ENCODE measurements at places on chromosomes 11 and 22. TPM values are rescaled to one million over a fixed set of nuclear protein-coding genes. Genes with fewer than 3 reads are reported as not detected.

DNA sequence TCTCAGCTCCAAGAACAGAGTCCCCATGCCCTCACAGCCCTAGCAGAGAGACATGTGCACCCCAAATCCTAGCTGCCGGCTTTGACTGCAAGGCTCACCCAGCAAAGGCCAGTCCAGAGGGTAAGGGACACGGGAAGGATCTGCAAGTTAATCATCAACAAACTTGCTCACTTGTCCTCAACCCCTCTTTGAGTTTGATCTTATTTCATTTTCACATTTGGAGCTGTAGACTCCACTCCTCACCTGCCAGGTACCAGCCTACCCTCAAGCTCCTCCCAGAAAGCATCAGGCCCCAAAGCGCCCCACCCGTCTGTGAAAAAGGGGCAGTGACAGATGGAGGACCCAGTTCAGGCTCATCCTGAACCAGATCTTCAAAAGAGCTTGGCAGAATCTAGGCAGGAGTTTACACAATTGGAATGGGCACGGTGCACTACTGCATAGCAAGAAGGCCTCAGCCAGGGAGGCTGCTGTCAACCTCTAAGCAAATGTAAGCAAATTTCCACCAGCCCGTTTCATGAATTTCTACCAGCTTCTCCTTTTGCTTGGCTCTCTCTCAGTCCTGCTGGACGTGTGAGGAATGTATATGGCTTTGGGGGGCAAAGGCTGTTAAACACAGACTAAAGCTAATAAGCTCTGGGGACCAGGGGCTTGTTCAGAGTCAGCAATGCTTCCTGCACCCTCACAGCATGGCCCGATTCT, 5.5 kb downstream of the EHD1 start:
- H3K27me3 ChIP-seq, result no peaks in the 10 kb centered on the region
- H3K4me3 ChIP-seq, result no peak overlapping the region
- peak overlapping the region; percentile 48 for H3K27ac ChIP-seq
- H3K36me3 ChIP-seq, result no peaks in the 10 kb centered on the region

GRCh38 chr11:33900159-33900840, 8.4 kb upstream of the LMO2 start:
- no peaks in the 10 kb centered on the region for H3K4me1 ChIP-seq
- no peaks in the 10 kb centered on the region for H3K36me3 ChIP-seq
- no peak overlapping the region for H3K4me3 ChIP-seq
- no peak for DNase-seq
- no peak overlapping the region for H3K27ac ChIP-seq

Gene SHISA8
- not detected for total RNA-seq

Gene SCN3B
- 1.8 TPM for total RNA-seq

DNA sequence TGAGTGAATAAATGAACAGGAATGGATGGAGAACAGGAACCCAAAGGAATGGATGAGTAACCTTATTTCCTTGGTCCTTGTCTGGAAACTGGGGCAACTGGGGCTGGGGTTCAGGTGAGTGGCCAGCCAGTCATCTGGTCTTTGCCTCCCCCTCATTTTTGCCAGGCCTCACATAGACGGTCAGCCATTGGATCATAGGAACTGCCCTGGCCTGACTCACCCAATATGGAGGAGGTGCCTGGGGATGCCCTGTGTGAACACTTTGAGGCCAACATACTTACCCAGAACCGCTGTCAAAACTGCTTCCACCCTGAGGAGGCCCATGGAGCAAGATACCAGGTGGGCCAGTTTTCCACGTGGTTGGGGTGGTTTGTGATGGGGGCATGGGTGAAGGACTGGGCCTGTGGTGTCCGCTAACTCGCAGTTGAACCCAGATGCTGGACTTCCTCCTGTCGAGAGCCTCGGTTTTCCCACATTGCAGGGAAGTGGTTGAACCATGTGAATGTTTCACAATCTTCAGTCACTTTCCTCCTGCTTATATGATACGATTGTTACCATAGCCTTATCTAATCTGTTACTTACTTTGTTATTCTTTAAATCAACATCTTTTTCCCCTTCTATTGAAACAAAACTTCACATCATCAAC, 4.4 kb downstream of the TRIOBP start:
- H3K4me1 ChIP-seq, result no peaks in the 10 kb centered on the region
- no peak overlapping the region for H3K4me3 ChIP-seq
- no peaks in the 10 kb centered on the region for H3K36me3 ChIP-seq
- no peaks in the 10 kb centered on the region for H3K27me3 ChIP-seq

Gene PPP2R5B
- total RNA-seq, result 23.6 TPM

Gene CELF1
- total RNA-seq, result 134 TPM

DNA sequence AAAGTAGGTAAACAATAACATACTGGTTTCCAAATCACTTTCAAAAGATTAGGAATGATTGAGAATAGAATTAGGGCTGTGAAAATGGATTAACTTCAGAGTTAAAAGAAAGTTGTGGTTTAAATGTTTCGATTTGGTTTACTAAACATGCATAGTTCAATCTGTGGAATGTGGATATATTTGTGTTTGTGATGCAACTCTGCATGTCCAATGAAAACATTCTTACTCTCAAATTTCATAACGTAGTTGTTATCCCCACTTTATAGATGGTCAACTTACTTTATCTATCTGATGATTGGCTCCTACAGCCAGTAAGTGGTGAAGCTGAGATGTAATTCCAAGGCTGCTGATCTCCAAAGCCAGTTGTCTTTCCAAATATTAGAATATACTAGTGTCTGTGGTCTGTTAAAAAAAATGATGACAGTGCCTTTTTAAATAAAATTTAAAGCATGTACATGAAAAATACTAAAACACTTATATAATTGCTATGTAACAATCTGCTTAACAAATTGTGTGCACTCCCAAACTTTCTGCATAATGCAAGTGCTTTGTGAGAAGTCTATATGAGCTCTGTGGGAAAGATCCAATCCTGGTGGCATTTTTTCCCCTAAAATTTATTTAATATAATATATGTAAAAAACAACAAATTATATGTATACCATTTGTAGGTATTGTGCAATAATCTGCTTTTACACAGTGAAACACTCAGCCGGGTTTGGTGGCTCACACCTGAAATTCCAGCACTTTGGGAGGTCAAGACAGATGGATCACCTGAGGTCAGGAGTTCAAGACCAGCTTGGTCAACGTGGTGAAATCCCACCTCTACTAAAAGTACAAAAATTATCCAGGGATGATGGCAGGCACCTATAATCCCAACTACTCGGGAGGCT, 9.7 kb upstream of the SIK3 start:
- no peak for DNase-seq
- no peak overlapping the region for H3K27ac ChIP-seq
- H3K36me3 ChIP-seq, result no peaks in the 10 kb centered on the region
- peaks cover 4% of the 10 kb centered on the region for H3K4me1 ChIP-seq
- no peaks in the 10 kb centered on the region for H3K27me3 ChIP-seq
- no peak overlapping the region for H3K4me3 ChIP-seq

DNA sequence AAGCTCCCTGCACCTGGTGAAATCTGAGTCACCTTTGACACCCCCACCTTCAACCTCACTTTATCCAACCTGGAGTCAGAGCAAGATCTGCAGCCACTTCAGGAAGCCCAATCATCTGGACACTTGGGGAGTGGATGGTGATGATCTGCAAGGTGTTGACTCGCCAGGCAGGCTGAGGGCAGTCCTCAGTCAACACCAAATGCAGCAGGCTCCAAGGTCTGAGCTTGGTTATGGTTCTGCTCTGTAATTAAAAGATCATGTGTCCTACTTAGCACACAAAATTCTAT, 446.9 kb downstream of the BRD1 start:
- no peaks in the 10 kb centered on the region for H3K27me3 ChIP-seq
- no peak for DNase-seq
- H3K4me1 ChIP-seq, result no peaks in the 10 kb centered on the region
- no peak overlapping the region for H3K27ac ChIP-seq
- no peak overlapping the region for H3K4me3 ChIP-seq

DNA sequence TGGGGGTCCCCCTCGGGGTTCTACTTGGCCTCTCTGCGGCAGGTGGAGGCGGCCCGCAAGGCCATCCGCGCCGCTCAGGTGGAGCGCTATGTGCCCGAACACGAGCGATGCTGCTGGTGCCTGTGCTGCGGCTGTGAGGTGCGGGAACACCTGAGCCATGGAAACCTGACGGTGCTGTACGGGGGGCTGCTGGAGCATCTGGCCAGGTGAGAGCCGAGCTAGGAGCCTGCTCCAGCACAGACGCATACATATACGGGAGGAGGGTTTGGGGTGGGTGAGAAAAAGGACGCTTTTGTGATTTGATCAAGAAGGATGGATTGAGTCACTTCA, 415 bp downstream of the CENATAC start:
- no peaks in the 10 kb centered on the region for H3K27me3 ChIP-seq
- peak overlapping the region; percentile 84 for H3K27ac ChIP-seq
- peaks cover 19% of the 10 kb centered on the region for H3K4me1 ChIP-seq
- no peak for DNase-seq

GRCh38 chr22:37951305-37951704, 2.1 kb downstream of the C22orf23 start:
- peaks cover 14% of the 10 kb centered on the region for H3K4me1 ChIP-seq
- H3K4me3 ChIP-seq, result no peak overlapping the region
- H3K27me3 ChIP-seq, result no peaks in the 10 kb centered on the region
- no peaks in the 10 kb centered on the region for H3K36me3 ChIP-seq

Gene OR4B1
- total RNA-seq, result not detected

- no peak overlapping the region for H3K4me3 ChIP-seq
- H3K4me1 ChIP-seq, result no peaks in the 10 kb centered on the region
- no peak for DNase-seq
- no peaks in the 10 kb centered on the region for H3K36me3 ChIP-seq
- H3K27me3 ChIP-seq, result no peaks in the 10 kb centered on the region
Observed at GRCh38 chr11:98307827-98308491, 712.8 kb upstream of the CNTN5 start.

GRCh38 chr11:114209343-114209742, 86.9 kb upstream of the NNMT start:
- H3K36me3 ChIP-seq, result peaks cover 20% of the 10 kb centered on the region
- no peaks in the 10 kb centered on the region for H3K27me3 ChIP-seq
- peak overlapping the region; percentile 43 for H3K27ac ChIP-seq
- no peak overlapping the region for H3K4me3 ChIP-seq
- H3K4me1 ChIP-seq, result peaks cover 5% of the 10 kb centered on the region
- no peak for DNase-seq

DNA sequence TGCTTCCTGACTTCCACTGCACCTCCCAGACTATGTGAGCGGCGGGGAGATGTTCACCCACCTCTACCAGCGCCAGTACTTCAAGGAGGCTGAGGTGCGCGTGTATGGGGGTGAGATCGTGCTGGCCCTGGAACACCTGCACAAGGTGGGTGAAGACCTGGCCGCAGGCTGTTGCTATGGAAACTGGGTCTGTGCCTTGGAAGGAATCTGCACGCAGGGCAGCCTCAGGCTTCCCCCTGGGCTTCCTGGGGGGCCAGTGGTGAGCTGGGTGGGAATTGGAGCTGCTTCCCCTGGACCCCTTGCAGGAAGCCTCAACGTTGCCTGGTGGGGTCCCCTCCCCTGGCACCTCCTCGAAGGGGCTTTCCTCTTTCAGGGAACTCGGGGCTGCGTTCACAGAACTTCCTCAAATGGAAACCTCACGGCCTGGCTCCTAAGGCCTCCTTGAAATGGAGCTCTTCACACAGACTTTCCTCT, 1.5 kb downstream of the RPS6KA4 start:
- peaks cover 17% of the 10 kb centered on the region for H3K4me1 ChIP-seq
- no peaks in the 10 kb centered on the region for H3K27me3 ChIP-seq
- H3K4me3 ChIP-seq, result peak overlapping the region; percentile 59
- peak overlapping the region; percentile 73 for H3K27ac ChIP-seq
- no peak for DNase-seq
- H3K36me3 ChIP-seq, result no peaks in the 10 kb centered on the region

Gene NXF1
- total RNA-seq, result 113 TPM

Gene SFI1
- 207 TPM for total RNA-seq

Measured in Peyer's patch (tissue), 4 donors.